ENCODE measurements at places on chromosomes 5 and 9.
A peak's percentile ranks its signal among the peaks of the same experiment; 100 is the strongest.

GRCh38 chr5:168947212-168947868, 353.6 kb downstream of the SLIT3 start:
- peak; percentile 60 for DNase-seq

- DNase-seq, result peak; percentile 46
These were observed 1.1 kb downstream of the HSPA9 start for GRCh38 chr5:138573949-138574670.

GRCh38 chr9:106893088-106893487, 30.1 kb downstream of the ZNF462 start:
- peak; percentile 84 for DNase-seq

DNA sequence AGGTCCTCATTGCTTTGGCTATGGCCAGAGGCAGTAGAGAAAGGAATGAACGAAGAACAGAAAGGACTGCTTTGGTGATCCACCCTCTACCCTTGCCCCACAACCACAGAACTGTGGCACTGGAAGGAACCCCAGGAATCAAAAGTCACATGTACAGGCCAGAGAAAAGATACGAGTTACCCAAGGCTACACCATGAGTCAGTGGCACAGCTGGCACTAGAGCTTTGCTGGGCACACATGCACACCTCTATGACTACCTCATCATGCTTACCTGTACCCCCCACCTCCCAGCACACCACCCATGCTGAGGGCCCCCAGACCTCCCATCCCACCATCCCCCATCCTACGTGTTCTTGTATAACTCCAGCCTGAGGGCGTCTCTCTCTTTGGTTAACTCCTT, 13.1 kb downstream of the GOLGA2 start:
- DNase-seq, result no peak

DNA sequence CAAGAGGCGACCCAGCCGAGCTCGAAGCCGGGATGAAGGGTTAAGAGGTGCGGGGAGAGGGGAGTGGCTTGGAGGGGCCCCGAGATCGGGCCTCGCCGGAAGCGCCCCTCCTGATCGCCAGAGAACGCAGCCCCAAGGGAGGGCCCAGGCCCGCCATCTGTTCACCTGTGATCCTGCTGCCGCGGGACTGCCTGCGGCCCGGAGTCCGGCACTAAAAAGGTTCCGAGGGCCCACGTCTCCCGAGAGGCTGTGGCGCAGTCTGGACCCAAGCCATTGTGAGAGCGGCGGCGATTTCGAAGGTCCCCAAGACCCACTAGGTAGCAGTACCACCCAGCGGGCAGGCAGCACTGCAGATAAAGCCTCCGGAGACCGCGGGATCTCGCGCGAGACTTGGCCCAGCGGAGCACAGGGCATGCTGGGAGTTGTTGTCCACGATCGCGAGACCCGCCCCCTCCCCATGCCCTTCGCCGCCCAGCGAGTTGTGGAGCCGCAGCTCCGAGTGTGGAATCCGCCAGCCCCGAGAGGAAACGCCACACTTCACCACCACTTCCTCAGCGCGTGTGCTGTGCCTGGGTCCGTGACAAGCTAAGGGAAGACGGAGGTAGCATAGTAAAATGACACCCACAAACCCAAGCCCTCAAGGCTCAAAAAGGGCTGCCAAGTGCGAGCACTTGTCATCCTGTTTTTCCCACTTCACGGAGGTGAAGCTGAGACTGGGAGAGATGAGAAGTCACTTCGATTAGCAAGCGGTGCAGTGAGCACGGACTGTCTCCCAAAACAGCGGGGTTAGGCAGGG, at the start of gene KIAA1191:
KIAA1191 (minus strand) TSS at position 328 of the 796 bp plus-strand sequence. CDS start 2,256 bp downstream, outside the sequence.
- peak; percentile 90 for DNase-seq

DNA sequence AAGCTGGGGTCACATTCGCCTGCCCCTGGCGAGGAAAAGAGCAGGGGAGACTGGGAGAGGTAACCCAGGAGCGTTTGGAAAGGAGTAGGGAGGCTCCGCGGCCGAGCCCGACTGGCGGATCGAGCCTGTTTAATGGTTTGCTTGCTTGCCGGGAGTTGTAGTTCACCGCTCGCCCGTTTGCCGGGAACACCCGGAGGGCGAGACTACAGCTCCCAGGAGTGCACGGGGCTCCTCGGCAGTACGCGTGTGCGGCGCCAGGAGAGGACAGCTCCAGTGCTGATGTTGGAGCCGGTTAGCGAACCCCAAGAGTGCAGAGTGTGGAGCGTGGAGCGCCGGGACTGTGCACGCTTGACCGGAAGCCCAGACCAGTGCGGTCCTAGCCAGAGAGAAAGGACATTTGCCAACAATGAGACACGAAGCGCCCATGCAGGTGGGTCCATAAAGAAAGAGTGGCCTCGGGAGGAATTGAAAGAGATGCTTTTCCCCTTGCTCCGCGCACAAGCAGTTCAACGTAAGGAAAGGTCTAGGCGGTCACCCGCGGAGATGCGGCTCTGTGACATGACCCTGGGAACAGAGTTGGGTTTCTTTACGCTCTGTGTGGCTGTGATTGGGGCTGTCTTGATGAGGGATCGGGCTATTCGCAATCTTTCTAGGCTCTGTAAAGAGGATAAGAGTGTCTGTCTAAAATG, at the start of gene RAB3C:
RAB3C (plus strand) TSS at position 273 of the 689 bp plus-strand sequence; CDS start at position 407, 134 bp downstream.
- peak; percentile 93 for DNase-seq

DNA sequence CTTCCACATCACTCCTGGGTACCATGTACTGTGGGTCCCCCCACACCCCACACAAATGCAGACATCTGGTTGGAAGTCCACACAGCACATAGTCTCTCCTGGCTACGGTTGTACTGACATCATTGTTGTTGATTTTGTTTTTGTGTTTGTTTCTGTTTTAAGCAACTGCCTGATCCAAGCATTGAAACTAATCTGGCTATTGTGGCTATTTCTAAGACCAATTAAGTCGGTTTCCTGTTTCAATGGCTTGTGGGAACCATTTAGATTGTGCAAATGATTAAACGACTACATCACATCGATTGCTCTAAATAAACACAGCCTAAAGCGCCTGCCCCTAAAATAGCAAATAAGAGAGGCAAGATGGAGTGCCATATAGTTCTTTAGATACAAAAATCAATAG, 226.8 kb upstream of the IRX4 start:
- no peak for DNase-seq

DNA sequence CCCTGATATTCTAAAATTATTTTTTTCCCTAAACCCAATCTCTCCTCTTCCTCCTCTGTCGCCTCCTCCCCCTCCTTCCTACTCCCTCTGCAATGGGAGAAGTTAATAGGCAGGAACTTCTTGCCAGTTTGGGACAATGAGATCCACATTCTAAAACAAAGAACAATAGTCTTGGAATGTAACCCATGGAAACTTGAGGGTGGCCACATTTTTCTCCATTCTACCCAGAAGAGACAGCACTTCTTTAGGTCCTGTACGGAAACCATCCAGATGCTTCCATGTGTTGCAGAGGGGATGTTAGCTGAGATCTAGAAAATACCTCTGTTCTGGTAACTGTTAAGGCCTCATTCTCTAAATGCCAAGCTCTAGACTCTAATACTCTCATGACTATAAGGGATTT, 10.0 kb downstream of the SPARC start:
- DNase-seq, result peak; percentile 67

Measured in fibroblast of skin of back (primary cell).